ENCODE measurements at places on chromosomes 2 and 18. TPM values are rescaled to one million over a fixed set of nuclear protein-coding genes. Genes with fewer than 3 reads are reported as not detected.

DNA sequence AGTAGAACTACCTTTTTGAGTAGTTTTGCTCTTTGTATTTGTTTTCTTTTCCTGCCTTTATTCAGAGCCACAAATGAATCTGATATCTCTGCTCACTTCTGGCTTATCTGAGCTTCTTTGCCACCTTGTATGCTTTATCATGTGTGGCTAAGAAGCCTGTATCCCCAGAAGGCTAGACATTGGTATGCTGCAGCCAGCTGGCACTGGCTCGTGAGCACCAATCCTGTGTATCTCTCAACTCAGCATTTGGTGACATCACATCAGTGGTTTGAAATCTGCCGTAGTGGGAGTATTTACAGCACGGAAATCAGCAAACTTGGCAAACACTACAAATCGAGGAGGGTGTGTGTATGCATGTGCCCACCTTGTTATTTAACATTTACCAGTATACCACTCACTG, 183.7 kb upstream of the LHCGR start:
- no peak for DNase-seq

DNA sequence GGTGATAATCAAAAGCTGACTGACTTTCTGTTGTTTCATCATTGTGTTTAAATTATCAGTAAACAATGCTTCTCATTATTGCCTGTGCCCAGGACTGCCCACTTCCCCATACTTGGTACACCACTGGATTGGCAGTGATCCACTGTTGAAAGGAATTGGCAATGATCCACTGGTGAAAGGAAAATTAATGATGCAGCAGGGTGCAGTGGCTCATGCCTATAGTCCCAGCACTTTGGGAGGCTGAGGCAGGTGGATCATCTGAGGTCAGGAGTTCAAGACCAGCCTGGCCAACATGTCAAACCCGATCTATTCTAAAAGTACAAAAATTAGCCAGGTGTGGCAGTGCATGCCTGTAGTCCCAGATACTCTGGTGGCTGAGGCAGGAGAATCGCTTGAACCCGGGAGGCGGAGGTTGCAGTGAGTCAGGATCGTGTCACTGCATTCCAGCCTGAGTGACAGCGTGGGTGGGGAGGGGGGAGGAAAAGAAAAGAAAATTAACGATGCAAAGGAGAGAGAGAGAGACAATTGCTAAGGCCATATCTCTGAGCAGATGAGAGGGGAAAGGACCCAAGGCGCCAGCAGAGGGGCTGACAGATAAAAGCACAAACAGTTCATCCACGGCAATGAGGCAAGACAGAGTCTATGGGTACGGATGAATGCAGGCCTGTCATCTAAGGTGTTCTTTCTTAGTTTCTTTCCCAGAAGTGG, 10.2 kb upstream of the GTF2A1L start:
- DNase-seq = no peak

- DNase-seq = no peak
Measured at GRCh38 chr18:52348209-52348608, 8.2 kb downstream of the DCC start.

GRCh38 chr18:69138088-69138487, 262.6 kb upstream of the DOK6 start:
- no peak for DNase-seq

DNA sequence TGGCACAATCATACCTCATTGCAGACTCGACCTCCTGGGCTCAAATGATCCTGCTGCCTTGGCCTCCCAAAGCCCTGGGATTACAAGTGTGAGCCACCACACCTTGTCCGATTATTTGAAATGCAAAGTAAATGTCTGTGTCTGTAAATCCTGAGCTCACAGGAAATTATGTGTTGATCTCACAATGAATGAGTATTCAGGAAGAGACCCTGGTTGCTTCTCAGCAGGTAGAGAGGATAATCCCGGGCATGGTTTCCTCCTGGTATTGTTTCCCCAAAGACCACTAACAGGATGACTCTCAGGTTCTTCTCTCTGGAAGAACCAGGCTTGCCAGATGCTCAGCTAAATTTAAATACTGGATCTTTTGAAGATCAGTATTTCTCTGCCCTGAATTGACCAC, 147.6 kb downstream of the LDLRAD4 start:
- no peak for DNase-seq

DNA sequence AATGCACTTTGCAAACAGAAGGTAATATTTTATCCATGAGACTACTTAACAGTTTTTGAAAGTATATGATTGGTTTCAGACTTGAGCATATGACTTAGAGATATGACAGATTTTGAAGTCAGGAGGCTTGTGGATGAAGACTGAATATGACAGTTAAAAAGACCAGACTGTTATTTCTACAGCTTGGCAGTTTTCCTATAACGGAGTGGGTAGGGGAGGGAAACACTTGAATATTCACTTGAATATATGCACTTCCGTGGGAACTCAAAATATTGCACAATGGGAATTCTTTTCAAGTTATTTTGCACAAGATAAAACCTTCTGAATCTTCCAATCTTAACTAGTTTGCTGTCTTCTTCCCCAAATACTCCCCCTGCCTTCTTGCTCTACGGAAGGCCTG, 64.6 kb upstream of the ACKR3 start:
- DNase-seq = no peak

DNA sequence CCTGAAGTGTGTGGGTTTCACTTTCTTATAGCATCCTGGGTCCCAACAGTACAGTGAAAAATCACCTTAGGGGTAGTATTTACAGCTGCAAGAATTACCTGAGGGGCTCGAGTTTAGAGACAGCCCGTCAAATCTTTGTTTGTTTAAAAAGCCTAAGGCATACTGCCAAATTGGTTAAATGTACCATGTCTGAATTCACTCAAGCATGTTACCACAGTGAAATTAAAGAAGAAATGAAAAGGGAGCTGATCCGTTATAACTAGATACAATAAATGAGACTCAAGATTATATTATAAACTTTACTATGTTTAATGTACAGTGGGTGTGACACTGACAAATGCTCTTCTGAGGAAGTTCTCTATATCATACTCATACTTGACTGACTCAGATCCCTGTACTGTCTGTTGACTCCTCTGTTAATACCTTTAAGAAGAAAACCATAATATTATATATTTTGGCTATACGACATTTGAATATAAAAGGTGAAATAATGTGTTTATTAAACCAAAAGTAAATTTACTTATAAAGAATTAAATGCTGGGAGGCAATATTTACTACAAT, 107.3 kb downstream of the TMEFF2 start:
- DNase-seq = no peak

DNA sequence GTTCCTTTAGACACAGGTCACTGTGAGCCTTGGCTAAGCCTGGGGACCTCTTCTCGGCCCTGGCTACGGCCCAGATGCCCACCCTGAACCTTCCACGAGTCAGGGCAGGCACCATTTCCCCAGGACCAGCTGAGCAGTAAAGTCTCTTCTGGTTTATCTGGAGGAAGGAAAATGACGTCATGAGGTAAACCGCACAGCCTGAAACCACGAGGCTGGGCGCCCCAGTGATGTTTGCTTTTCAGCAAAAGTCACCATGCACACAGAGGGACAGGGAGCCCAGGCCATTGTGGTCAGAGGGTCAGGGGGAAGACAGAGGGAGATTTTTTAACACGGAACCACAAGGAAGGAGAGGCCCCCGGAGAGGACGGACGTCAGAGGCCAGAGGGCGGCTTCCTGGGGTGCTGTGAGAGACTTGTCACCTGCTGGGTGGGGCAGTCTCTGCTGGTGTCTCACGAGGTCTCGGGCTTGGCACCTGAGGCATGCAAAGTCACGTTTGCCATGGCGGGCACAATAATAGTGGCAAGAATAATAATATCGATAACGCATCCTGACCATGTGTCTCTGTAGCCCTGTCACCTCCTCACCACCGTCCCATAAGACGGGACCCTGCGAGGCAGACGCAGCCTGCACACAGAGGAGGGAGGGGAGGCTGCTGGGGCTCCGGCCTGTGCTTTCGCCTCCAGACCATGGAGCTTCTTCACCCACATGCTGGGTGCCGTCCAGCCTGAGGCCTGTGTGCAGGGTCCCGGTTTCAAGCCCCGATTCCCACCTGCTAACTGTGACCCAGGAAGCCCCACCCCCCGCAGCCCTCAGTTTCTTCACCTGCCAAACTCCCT, 33.2 kb upstream of the FOSL2 start:
- peak; percentile 77 for DNase-seq

DNA sequence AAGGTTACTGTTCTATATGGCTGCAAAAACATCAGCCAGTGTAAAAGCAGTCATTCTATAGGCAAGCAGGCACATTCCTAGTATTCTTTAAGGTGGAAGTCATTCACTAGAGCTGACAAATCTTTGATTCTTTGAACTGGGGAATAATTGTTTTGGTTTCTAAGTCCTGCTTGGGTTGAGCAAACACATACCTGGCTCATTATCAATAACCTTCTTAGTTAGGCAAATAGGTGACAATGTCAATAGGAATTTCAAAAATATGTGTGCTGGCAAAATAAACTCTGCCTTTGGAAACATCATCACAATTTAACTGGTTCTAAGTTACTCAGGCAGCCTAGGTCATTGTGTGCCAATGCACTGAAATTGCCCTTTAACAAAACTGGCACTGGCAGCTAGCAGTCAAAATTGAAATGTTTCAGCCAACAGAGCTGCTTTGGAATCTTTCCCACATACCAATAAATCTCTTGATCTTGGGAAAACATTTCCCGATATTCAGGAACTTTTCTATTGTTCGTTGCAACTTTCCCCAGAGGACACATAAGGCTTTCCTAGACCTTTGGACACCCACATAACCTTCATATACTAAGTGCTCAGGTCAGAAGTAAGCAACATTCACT, 402.0 kb upstream of the MMADHC start:
- no peak for DNase-seq

- no peak for DNase-seq
Measured at GRCh38 chr2:149994057-149994728, 406.6 kb upstream of the MMADHC start.

DNA sequence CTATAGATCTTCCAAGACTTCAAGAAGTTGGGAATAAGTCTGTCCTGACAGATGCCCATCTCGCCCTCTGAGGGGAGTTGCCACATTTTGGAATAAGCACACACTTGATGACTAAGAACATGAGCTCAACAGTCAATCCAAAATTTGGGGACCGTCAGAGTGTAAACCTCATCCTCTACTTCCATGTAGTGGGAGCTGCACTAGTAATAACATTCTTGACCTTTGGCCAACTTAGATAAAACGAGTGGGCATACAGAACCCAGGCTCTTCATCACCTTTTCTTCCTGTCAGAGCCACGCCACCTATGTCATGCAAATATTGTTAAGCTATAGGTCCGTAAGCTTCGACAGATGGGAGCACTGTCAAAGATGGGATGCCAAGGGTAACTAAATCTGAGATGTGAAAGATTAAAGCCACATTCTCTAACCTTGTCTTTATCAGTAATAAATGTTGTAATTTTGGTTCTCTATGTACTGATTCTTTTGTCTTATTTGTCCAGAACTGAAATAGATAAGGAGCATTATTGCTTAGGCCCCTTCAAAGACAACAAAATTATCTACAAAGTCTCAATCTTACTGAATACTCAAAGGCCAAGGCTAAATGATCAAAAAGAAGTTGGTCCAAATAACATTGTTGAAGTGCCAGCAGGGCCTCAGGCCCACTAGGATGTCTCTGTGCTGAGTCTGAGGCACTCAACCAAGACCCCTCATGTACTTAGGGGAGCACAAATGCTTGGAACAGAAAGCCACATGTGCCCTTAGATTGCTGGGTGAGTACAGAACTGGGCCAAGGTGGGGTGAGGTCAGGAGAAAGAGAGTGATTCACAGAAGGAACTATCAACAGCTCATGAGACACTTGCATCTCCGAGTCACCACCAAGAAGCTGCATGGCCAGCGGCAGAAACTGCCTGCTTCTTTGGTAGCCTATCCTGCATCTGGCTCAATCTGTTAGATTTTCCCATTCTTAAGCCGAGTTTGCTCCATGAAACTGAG, 15.0 kb downstream of the CDH2 start:
- no peak for DNase-seq

- DNase-seq = peak; percentile 59
Measured at GRCh38 chr2:204544961-204545860, at the start of gene PARD3B. PARD3B (plus strand) TSS chr2:204545475; CDS start chr2:204546000, 525 bp downstream.

DNA sequence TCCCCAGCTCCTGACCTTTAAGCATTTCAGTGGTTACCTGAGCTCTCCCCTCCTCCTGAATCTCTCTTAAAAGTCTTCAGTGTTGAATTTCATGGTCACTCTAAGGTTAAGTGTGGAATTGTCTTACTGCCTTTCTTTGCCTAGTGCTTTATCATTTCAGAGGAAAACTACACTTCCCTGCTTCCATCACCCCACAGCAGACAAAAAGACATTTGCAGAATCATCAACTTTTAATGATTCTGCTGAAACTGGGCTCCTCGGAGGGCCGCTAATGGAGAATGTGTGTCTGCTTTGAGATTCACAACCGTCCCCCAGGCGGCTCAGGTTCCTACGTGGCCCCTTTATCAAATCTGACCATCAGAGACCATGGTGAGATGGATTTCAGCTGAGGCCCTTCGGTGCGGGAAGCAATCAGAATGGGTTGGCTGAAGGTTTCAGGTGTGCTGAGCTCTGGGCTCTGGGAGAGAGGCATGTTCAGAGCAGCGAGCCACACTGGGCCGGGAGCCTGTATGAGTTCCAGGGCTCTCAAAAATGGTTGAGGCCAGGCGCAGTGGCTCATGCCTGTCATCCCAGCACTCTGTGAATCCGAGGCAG, 41.9 kb upstream of the TBC1D8 start:
- DNase-seq = no peak

GRCh38 chr2:46352621-46353020, 55.4 kb downstream of the EPAS1 start:
- no peak for DNase-seq

- no peak for DNase-seq
Measured at GRCh38 chr2:41234093-41234492, 782.2 kb upstream of the SLC8A1 start.

GRCh38 chr2:36355151-36355889, at the start of gene CRIM1:
CRIM1 (plus strand) TSS chr2:36355778; CDS start chr2:36356293, 515 bp downstream.
- DNase-seq = peak; percentile 90

GRCh38 chr2:205752296-205752820, 70.1 kb downstream of the NRP2 start:
- DNase-seq = no peak

- DNase-seq = no peak
Measured at GRCh38 chr2:131413148-131413747, 49.3 kb upstream of the RAB6D start.

GRCh38 chr18:10247021-10247741, 207.3 kb upstream of the APCDD1 start:
- no peak for DNase-seq

DNA sequence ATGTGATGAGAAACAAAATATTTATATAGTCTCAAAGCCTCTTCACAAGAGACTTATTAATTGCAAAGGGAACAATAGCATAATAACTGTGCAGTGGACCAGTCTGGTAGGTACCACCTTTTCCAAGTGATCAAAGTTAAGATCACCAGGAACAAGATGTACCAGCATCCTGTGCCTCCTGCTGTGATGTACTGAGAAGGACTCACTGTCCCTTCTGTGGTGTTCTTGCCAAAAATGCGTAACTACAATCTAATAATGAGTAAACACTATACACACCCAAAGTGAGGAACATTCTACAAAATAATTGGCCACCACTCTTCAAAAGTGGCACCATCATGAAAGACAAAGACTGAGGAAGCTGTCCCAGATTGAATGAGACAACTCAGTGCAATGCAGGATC, 14.5 kb downstream of the GNLY start:
- no peak for DNase-seq

Gene IL36RN
- not detected for total RNA-seq

Gene ASPRV1
- total RNA-seq = 1.7 TPM

Gene OTX1
- 0.36 TPM for total RNA-seq

Gene FRZB
- 11.8 TPM for total RNA-seq

Data from ureter (tissue), 1 donor.